ENCODE measurements at places on chromosomes 4 and X.

GRCh38 chr4:84826681-84827080 lies 139.8 kb downstream of the WDFY3 start:
- DNase-seq = no peak

- no peak for DNase-seq
Measured at GRCh38 chr4:150988238-150988637, 26.8 kb downstream of the LRBA start.

- DNase-seq = no peak
Measured at GRCh38 chr4:99886146-99886545, 8.1 kb downstream of the LAMTOR3 start.

DNA sequence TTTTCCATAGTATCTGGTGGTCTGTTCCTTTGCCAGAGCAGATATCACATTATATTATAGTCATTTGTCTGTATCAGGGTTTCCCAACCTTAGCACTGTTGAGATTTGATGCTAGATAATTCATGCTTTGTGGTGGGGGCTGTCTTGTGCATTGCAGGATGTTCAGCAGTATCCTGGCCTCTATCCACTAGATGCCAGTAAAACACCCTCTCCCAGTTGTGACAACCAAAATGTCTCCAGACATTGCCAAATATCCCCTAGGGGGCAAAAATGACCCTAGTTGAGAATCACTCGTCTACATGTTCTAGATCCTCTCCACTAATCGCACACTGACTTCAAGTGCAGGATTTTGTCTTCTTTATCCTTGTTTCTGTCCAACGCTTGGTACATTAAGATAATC lies 160.8 kb downstream of the FANCB start:
- no peak for DNase-seq

- DNase-seq = no peak
Measured at GRCh38 chrX:21509912-21510311, 135.7 kb downstream of the CNKSR2 start.

GRCh38 chr4:101421386-101421785 lies 74.1 kb upstream of the PPP3CA start:
- DNase-seq = no peak

DNA sequence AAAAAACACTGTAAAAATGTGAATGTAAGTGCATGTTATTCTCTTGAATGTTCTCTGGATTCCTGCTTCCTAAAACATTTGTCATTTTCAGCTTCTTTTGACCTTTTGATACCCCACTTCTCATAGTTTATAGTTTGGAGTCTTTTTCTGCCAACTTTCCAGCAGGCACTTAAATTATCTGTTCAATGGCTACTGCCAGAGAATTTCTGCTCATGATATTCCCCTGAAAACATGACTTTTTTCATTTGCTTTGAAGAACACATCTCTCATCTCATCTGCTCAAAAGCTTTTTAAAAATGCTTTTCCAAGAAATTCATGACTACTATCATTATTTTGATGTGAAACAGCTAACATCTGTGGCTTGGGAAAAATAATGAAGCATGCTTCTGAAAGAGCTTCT lies 269.7 kb upstream of the PCDH7 start:
- no peak for DNase-seq

DNA sequence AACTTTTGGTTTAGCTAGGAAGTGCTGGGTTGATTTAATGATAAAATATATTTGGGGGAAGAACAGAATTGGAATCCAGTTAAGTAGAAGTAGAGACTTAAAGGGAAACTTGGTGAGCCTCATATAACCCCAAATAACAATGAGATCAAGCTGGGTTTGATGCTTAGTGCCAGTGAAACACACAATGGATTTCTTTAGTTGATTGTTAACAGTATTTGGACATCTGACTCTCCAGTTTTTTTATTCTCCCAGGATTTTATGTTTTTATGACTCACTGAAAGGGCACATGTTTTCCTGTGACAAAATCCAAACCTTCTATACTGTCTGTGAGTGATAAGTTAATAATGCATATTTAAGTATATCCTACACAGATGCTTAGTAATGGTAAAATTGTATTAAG lies 2.7 kb upstream of the NEUROG2 start:
- DNase-seq = no peak

DNA sequence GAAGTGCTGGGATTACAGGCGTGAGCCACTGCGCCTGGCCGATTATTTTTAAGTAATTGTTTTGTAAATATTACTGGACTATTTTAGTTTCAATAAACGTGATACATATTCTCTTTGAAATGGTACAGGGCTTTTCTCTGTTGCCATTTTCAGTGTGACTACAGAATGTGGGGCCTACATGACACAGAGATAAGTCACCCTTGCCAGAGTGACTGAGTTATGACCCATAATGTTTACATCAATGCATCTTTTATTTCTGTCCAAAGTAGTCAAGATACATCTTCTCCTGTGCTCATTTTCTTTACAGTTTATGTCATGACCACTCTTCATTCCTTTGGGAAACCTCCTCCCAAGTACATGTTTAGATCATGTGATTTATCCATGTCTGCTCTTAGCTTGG lies 88.3 kb upstream of the GC start:
- DNase-seq = no peak

GRCh38 chrX:118497180-118497818 lies 1.7 kb downstream of the DOCK11 start:
- DNase-seq = no peak

DNA sequence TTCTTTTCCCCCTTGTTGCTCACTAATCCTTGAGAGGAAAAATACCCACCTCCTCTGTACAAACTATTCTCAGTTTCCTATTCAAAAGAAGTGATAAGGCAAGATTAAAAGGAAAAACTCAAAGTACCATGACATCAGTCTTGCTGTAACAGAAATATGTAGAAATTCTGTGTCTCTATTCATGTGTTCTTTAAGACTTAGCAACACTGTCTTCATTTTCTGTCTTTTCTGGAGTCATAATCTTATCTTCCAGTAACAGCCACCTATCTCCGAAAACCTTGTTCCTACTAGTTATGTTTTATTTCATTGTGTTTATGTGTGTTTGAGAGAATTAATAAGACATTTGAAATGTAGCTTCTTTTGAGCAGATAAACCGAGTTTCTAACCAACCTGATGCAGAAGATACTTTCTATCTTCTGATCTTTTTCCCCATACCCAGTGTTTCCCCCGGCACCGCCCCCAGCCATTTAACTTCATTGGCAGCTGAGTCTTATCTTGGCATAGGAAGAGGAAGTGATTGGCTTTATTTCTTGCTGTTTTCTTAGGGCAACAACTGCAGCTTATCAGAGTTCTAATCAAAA lies 8.0 kb downstream of the FAM241A start:
- DNase-seq = no peak

GRCh38 chr4:101259876-101260275 lies 87.5 kb downstream of the PPP3CA start:
- DNase-seq = no peak

DNA sequence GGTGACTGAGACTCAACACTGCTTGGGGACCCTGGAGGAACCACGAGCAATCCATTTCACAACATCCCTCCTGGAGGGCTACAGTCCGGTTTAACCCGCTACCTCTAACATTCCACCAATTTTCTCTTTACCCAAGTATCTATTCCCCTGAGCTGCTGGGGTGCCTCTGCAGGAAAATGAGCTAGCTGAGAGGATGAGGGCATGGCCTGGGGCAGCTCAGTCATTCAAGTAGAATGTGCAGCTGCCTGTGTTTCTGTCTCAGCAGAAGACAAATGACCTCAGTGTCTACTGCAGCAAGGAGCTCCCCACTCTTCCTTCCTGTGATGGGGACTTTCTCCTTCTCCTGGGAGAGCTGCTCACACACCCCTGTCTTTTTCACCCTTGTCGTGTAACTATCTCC lies 120.8 kb downstream of the ZNF518B start:
- no peak for DNase-seq

GRCh38 chr4:62898115-62898514 lies 1511.1 kb downstream of the TECRL start:
- no peak for DNase-seq

DNA sequence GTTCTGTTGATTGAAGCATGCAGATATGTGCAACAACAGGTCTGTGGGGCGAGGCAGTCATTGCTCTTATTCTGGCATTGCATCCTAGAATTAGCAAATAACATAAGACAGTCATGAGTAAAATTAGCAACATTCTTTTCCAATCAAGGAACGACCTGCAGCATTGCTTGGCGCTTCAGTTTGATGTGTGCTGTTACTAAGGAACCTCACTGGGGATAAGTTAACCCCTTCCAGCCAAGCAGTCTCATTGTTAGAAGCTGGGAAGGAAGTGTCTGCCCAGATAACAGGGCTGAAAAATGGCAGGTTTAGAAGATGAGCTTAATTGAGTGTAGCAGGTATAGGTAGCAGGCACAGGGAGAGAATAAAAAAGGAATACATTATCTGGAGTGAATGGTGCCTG lies 55.4 kb downstream of the RBM46 start:
- DNase-seq = no peak

DNA sequence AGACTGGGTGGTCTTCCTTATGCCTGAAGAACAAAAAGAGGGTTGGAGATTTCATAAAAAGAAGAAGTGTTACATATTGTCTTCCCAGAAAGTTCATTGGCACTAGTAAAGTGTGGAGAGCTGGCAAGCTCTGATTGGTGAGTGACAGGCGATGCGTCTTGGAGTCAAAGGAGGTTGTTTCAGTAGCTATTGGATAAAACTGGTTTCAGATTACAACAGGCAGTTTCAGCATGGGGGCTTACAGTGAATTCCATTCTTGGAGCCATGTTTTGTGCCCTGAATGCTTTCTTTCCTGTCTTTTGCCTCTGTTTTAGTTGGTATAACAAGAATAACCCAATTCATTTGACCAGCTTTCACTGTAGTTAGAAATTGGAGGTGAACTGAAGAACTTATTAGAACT lies 750.5 kb downstream of the ADGRL3 start:
- DNase-seq = no peak

GRCh38 chrX:104173841-104174240 lies 7.6 kb downstream of the FAM199X start:
- DNase-seq = no peak

DNA sequence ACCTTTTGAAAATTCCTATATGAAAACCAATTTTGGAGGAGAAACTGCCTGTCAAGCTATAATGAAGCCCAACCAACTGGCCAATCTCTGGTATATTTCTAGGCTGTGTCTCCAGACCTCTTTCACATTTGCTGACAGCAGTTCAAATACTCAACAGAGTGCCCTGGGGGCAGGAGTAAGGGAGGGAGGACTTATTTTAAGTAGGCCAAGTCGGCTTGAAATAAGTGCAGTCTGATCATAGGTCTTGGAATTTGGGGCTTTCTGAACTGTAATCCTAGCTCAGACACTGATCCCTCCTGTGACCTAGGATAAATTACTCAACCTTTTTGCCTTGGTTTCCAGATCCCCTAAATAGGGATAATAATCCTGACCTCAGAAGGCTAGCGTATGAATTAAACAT lies 59.4 kb upstream of the SLC7A11 start:
- DNase-seq = no peak

DNA sequence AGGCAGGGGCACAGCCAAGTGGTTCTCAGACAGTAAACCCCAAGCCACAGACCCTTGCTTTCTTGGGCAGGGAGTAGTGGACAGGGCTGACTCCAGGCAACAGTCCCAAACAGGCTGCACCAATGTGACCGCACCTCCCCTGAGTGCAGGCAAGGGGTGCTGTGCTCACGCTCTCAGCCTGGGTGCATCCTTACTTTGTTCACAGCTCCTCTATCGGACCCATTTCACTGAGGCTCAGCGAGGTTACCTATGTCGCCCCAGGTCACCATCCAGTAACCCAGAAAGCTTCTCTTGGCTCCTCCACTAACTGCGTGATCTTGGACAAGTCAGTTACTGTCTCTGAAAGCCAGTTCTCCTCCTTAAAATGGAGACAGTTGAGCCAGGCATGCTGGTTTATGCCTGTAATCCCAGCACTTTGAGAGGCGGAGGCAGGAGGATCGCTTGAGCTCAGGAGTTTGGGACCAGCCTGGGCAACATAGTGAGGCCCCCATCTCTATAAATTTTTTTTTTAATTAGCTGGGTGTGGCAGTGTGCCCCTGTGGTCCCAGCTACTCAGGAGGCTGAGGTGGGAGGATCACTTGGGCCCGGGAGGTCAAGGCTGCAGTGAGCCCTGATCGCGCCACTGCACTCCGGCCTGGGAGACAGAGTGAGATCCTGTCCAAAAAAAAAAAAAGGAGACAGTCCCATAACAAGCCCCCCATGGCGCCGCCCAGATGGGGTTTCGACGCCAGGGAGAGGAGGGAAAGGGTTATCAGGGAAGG lies 823 bp upstream of the MAN2B2 start:
- no peak for DNase-seq

DNA sequence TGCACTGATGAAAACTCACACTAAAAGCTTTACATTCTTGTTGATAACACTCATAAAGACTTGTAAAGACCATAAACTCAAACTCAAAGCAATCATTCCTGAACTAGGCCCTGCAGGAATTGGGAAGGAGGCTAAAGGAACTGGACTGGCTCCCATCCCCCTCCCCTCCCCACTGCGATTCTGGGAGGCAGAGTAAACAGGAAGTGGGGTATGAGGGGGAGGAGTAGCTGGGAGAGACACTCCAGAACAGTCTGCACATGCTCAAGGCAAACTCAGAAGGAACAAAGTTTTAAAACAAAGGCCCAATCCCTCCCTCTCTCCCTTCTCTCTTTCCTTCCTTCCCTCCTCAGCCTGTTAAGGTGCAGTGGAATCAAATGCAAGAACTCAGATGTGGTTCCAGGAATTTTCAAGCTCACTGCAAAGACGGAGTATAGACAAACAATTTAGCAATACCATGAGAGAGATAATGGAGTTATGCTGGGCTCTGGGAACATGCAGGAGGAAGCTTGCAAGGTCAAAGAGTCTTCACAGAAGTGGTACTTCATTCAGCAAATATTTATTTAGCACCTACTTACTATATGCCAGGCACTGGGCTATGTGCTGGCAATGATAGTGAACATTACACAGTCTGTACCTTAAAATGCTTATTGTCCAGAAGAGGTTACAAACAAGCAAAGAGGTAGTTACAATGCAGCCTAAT lies 15.9 kb downstream of the MID1IP1 start:
- DNase-seq = no peak

DNA sequence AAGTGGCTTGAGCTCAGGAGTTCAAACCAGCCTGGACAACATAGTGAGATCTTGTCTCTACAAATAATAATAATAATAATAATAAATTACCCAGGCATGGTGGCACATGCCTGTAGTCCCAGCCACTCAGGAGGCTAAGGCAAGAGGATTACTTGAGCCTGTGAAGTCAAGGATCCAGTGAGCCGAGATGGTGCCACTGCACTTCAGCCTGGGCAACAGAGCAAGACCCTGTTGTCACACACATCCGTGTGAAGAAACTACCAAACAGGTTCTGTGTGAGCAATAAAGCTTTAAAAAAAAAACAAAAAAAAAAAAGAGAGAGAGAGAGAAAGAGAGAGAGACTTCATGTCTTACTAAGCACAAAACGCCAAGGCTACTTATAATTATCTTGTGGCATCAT lies 42.5 kb downstream of the ANOS1 start:
- DNase-seq = no peak

- no peak for DNase-seq
Measured at GRCh38 chr4:52157641-52158316, 106.7 kb downstream of the SPATA18 start.

DNA sequence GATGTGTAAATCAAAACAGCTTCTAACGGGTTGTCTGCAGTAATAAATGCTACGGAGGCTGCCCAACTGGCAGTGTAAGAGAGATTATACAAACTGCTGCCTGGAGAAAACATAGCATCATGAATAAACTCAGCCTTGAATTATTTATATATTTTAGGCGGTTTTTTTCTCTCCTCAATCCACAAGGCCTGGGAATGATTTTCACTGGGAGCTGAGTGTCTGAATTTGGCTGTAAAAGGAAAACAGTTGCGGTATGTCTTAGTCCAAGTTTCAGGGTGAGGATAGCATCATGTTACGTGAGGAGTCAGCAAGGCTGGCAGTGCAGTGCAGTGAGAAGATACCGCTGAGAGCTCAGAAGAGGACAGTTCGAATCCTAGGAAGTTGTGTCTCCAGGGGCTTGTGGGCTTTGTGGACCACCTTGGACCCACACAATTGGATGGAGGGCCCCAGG lies 291.5 kb upstream of the BOD1L1 start:
- no peak for DNase-seq

Data from NCI-H748 treated with DMSO at 0.1 percent for 48 hours (cell line).